Activated CD4-positive, alpha-beta T cell treated with anti-CD3 and anti-CD28 coated beads for 36 hours (primary cell): ENCODE measurements at places on chromosomes 13 and 19. TPM values are rescaled to one million over a fixed set of nuclear protein-coding genes. Genes with fewer than 3 reads are reported as not detected.

DNA sequence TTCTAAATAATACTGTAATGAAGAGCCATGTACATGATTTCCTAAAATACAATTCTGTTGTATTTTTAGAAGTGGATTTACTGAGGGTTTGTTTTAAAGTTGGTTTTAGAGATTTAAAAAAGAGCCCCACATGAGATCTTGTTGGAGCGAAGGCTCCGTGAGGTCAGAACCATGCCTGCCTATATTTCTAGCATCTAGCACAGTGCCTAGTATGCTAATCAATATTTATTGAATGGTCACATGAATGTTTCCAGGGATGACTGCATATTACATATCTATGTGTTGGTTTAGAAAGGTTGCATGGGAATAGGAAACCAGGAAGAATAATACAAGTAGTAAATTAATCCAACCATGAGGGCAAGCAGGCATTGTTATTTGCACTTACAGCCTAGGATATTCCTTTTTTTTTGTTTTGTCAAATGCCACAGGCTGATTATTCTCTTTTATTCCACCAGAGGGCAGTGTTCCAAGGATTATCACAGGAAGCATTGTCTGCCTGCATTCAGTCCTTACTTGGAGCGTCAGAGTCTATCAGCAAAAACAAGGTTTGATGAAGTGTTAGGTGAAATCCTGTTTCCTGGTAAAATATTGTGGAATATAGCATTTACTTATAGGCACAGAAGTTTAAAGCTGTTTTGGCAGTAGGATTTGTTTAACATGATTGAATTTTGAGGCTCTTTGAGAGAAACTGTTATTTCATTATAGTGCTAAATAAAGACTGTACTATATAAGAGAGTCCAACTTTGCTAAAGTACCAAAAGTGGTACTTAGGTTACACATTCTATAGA lies 46.8 kb downstream of the COG3 start:
- peak; percentile 25 for DNase-seq

GRCh38 chr19:30558793-30559192 lies 186.6 kb downstream of the ZNF536 start:
- no peak for DNase-seq

GRCh38 chr19:58007285-58007684 lies 4.7 kb upstream of the ZNF606 start:
- DNase-seq, result no peak

DNA sequence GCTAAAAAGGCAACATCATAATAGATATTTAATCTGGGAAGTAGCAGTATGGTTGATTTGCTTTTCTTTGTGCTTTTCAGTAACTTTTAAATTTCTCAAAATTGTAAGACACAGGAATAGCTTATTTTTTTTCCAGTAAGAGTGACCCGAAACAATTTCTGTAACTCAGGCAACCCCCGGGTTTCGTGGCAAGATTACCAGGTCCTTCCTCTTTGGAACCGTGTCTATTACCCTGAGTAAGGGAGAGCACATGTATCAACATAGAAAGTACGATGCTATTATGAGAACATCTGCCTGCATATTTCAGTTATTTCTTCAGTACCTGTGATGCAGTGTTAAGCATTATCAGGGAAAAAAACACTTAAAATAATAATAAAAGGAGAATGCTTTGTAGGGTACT lies 64.1 kb downstream of the DOCK9 start:
- DNase-seq, result no peak

- DNase-seq, result no peak
These were observed 14.8 kb downstream of the EPSTI1 start for GRCh38 chr13:42977219-42977659.

DNA sequence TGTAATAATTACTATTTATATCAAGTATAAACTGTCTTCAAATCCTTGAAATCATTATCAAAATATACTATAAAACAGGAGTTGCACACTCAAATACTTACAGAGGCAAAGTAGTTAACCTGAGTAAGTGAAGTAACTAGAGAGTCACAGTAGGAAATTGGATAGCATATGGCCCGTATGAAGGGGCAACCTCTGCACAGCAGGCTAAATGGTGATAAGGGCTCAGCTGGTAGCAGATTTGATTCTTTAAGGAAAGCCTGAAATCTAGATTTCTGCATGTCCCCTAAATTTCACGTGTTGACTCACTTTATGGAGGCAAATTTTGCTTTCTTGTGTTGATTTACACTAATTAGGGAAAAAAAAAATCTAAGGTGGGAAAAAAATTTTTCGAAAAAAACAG lies 46.4 kb downstream of the STOML3 start:
- DNase-seq, result no peak

GRCh38 chr13:82963226-82964099 lies 918.8 kb downstream of the SLITRK1 start:
- no peak for DNase-seq

- DNase-seq, result peak; percentile 47
These were observed 220.9 kb downstream of the FOXO1 start for GRCh38 chr13:40445557-40445990.

- no peak for DNase-seq
These were observed 190.9 kb downstream of the ZNF486 start for GRCh38 chr19:20357921-20358320.

- DNase-seq, result no peak
These were observed 116.0 kb downstream of the SOX1 start for GRCh38 chr13:112182846-112183531.

Gene ZNF540
- 0.67 TPM for total RNA-seq

Gene CYP4F22
- 0.80 TPM for total RNA-seq

Gene TJP3
- 2.7 TPM for total RNA-seq

Gene SYCN
- total RNA-seq, result not detected
